Activated T-cell treated with anti-CD3 and anti-CD28 coated beads for 24 hours (primary cell): ENCODE measurements at places on chromosomes 13 and 19.
A peak's percentile ranks its signal among the peaks of the same experiment; 100 is the strongest.

DNA sequence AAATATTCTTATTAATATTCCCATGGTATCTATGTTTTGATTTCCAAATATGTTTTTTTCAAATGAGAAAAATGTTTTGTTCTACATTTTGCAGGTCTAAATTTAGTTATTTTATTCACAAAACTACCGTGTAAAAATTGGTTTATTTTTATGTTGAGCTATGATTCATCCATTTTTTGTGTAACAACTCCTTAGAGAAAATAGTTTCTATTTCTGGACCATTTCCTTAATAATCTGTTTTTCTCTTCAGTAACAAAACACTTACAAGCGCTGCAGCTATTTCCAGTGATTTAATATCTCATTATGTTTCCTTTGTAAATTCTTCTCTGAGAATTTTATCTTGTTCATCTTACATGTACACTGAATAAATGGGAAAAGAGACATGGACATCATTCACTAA, 550.7 kb upstream of the SLITRK5 start:
- DNase-seq: no peak

GRCh38 chr13:19726611-19727010, 56.1 kb downstream of the PSPC1 start:
- DNase-seq: no peak

GRCh38 chr19:35455616-35456201, 7.7 kb downstream of the FFAR2 start:
- no peak for DNase-seq

DNA sequence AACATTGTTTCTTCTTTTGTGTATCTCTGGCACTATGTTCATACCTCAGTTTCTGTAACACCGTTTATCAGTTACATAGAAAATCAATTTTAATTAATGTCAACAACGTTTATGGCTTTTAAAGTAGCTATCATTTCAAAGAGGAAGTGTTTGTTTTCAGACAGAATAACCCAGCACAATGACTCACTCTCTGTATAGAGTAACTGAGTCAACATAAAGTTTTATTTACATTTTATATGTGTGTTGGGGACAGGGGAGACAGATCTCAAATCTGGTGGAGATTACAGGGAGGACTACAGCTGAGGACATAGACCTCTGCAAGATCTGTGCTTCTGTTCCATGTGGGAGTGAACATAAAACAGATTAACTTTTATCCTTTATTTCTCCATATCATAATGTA, 2590.1 kb downstream of the PCDH9 start:
- DNase-seq: no peak

GRCh38 chr19:18951721-18952281, 10.8 kb upstream of the HOMER3 start:
- no peak for DNase-seq

DNA sequence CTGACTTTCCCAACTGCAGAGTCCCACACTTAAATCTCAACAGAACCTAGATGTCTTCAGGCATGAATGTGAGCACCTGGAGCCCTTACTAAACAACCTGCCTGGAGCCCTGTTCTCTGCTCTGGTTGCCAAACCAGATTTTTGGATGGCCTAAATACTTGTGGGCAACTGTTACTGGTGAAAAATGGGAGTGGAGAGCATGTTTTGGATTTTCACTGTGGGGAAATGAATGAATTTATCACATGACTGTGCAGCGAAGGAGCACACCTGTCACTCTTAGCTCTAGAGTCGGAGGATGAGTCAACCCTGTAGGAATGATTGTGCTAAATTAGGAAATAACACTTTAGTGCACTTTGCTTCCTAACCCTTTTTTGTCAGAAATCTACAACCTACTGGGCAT, 30.3 kb downstream of the SHISA2 start:
- no peak for DNase-seq

DNA sequence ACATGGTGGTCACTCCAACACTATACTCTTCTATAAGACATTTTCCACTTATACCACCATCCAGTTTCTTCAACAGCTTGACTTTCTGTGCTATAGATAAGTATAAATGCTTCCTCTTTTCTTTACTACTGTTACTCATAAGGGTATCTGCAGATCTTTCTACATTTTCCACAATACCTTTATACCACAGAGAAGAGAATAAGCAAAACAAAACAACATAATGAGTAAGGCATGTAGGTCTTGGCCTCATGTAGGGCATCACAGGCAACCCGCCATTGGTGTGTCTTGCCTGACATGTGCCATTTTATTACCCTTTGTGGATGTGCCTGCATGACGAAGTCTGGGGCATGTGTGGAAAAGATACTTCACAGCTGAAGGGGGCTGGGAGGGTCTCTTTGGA, 265.3 kb upstream of the STARD13 start:
- DNase-seq: no peak

DNA sequence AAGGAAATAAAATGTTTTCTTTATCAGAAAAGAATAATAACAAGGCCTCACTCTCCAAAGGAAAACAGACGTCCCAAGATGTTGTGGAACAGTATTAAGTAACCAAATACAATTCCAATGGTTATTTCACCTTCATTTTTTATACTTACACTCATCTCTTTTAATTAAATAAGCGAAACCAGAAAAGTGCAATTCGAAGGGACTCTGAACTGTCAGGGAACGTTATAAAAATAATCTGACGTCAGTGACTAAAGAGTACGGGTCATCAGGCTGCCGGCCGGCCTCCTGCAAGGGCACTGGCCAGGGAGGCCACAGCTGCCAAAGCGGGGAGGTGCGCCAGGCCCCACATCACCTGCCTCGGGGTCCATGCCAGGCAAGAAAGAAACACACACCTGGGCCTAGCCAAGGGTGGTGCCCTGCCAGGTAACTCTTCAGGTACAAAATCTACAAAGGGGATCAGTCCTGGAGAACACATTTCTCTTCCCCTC, 61.2 kb downstream of the CDADC1 start:
- no peak for DNase-seq

DNA sequence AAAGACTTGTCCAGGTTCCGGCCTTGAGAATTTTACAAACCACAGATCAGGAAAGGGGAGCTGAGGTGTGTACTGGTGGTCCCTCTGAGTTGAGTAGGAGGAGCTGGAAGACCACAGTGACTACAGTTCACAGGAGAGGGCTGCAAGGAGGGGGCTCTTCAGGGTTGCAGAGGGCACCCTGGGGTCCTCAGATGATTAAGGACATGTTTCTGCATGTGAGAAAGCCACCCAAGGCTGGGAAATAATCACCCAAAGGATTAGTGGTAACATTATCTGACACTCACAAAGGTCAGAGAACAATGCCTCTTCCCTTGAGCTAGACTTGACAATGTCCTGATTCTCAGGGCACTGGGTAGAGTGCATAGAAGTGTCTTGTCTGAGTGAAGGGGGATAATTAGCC, 540.4 kb downstream of the IRS2 start:
- DNase-seq: no peak

GRCh38 chr19:307793-308420, 16.7 kb upstream of the PLPP2 start:
- DNase-seq: no peak

- no peak for DNase-seq
Observed at GRCh38 chr19:10730932-10731331, 13.1 kb downstream of the DNM2 start.

- peak; percentile 74 for DNase-seq
Observed at GRCh38 chr19:6021878-6022569, 44.1 kb upstream of the RANBP3 start.

DNA sequence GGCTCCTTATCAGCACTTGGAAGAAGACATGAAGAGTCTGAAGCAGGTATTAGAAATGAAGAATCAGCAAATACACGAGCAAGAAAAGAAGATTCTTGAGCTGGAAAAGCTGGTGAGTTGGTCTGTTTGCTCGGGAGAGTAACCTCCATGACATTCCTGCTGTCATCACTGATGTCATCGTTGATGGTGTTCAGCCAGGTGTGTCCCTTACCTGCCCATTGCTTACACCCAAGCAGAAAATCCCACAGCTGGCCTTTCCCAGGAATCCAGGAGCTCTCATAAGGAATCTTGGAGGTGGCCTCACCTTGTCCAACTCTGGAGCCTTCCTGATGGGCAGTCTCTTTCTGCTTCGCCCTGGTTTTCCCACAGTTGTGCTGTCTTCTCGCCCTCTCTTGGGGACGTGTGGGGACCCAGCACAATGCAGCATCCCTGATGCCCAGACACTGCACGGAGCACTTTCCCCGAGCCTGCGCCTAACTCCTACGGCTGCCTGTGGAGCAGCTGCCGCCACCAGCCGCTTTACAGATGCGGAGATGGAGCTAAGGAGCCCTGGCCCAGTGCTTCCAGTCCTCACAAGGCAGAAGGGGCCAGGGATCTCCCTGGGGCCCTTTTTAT, 97.0 kb downstream of the SLC7A1 start:
- DNase-seq: no peak

- DNase-seq: no peak
Observed at GRCh38 chr13:34381228-34381627, 560.8 kb upstream of the NBEA start.

- no peak for DNase-seq
Observed at GRCh38 chr19:326871-327270, 17.7 kb downstream of the MIER2 start.

DNA sequence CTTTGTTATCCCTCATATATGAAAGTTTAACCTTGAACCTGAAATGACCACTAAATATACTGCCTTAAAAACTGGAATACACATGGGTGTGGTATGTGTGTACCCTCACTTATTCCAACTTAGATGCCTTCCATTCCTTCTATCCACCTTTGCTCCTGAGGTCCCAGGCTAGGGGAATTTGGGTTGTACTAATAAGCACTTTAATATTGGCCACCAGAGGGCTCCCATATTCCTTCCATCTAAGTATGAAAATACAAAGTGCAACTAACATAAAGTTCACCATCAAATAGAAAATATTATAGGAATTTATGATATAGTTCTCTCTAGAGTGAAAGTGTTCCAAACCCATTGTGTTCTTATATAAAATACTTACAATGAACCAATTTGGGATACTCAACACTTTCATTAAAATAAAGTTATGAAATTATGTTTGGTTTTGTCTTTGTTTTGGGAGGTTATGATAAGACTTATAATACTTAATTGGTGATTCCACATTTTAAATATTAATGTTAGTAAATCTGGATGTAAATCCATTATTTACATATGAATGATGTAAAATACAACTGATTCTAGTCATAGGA, 62.3 kb downstream of the ITGBL1 start:
- DNase-seq: no peak

- DNase-seq: no peak
Observed at GRCh38 chr13:98826146-98826545, 73.7 kb upstream of the SLC15A1 start.

DNA sequence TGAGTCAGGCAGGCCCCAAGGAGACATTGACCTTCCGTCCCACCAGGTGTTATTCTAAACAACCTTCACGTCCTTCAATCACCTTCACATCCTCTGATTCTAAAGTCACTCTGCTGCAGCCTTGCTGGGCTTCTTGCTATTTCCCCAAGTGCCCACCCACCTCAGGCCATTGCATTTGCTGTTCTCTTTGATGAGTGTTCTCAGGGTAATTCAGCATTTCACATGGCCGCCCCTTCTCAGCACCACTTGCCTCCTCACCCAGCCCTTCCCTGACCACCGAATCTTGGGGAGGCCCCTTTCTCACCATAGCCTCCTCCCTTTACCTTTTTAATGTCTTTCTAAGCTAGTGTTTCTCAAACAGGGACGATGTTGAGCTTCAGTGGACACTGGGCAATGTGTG, 4.6 kb downstream of the ZNF805 start:
- no peak for DNase-seq

DNA sequence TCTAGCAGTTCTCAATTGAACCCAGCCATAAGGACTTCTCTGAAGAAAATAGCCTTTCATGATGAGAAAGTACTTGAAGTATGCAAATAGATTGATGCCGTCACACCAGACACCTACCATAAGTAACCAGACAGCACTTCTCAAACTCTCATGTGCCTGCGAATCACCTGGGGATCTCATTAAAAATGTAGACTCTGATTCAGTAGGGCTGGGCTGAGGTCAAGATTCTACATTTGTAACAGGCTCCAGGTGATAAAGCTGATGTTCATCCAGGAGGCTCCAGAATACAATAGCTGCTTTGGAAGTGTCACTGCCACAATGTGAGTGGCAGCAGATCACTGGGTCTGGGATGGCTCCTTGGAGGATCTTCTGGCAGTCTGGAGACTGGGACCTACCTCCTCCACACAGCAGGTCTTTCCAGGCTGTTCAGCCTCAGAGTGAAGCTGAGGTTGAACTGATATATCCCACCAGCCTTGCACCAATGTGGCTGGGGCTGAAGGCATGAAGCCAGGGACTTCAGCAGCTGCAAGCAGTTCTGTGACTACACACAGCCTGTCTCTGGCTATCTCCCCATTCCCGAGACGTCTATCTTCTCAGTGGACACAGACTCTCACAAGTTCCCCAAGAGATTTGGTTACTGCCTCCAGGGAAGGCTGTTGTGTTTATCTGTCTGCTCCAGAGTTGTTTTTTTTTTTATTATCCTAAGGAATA, 9.1 kb downstream of the MBNL2 start:
- DNase-seq: no peak

DNA sequence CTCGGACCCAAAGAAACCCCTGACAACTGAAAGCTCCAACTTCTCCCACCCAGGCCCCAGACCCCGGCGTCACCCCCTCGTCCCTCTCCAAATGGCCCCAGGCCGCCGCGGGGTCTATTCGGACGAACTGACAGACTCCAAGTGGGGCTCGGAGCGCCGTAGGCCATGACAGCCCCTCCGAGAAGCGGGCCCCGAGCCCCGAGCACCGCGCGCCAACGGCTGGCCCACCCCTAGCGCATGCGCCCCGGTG, 360 bp downstream of the DDX39A start:
- peak; percentile 77 for DNase-seq

DNA sequence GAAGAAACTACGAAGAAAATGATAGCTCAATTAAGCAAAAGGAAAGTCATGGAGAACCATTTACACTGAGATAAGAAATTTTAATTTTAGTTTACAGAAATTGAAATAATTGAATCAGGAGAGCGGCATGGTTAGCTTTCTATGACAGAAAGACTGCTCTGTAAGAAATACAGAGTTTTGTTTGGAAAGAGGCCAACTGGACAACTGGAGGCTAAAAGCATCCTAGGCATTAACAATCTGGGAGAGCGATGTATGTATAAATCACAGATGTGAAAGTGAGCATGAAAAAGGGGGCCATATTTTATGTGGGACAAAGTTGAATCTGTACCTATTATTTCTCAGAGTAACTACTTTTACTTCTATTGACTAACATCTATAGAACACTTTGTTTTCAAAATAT, 1608.8 kb upstream of the PCDH20 start:
- no peak for DNase-seq

GRCh38 chr13:35552172-35552844, 75.8 kb upstream of the MAB21L1 start:
- DNase-seq: no peak

GRCh38 chr13:99351772-99352171, 44.6 kb upstream of the GPR183 start:
- no peak for DNase-seq

- peak; percentile 64 for DNase-seq
Observed at GRCh38 chr13:40026174-40026585, 370.7 kb downstream of the COG6 start.

- DNase-seq: no peak
Observed at GRCh38 chr19:1079566-1080111, 12.7 kb downstream of the ARHGAP45 start.

- DNase-seq: no peak
Observed at GRCh38 chr13:33868343-33868994, 50.5 kb downstream of the RFC3 start.

GRCh38 chr13:97448503-97449251, 14.7 kb downstream of the RAP2A start:
- no peak for DNase-seq
